ENCODE measurements at places on chromosomes 7 and 10. TPM values are rescaled to one million over a fixed set of nuclear protein-coding genes. Genes with fewer than 3 reads are reported as not detected.
A peak's percentile ranks its signal among the peaks of the same experiment; 100 is the strongest.

DNA sequence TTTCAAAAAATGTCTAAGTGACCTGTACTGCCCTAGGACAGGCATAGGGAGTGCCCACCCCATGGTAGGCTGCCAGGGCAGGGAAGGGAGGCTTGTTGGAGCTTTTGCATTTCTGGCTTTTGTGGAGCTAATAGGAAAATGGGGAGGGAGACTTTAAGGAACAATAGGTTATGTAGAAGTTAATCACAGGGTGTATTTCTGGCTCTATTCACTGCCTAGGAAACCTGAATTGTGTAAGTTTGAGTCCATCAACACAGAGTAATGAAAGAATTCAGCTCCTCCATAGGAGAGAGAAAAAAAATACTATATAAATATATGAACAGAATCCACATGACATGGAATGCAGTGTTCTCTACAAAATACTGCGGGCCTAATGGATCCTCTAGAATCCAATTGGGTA, 661.5 kb downstream of the KCNMA1 start:
- ATAC-seq, result no peak

DNA sequence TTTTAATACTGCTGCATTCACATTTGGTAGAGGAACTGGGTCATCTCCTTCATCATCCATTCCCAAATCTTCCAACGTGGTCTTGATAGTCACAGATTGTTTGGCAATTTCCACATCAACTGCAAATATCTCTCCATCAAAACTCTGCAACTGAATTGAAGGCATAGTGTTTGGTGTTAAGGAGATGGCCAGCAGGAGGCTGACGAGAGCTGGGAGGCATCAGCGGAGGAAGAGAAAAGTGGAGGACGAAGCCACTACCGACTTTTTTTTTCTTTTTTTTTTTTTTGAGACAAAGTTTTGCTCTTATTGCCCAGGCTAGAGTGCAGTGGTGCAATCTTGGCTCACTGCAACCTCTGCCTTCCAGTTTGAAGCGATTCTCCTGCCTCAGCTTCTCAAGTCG, 205.0 kb upstream of the KCTD7 start:
- no peak for ATAC-seq

- ATAC-seq, result no peak
Observed at GRCh38 chr10:131819241-131820072, 81.4 kb upstream of the PPP2R2D start.

GRCh38 chr10:33799281-33799943, 464.9 kb upstream of the NRP1 start:
- no peak for ATAC-seq

DNA sequence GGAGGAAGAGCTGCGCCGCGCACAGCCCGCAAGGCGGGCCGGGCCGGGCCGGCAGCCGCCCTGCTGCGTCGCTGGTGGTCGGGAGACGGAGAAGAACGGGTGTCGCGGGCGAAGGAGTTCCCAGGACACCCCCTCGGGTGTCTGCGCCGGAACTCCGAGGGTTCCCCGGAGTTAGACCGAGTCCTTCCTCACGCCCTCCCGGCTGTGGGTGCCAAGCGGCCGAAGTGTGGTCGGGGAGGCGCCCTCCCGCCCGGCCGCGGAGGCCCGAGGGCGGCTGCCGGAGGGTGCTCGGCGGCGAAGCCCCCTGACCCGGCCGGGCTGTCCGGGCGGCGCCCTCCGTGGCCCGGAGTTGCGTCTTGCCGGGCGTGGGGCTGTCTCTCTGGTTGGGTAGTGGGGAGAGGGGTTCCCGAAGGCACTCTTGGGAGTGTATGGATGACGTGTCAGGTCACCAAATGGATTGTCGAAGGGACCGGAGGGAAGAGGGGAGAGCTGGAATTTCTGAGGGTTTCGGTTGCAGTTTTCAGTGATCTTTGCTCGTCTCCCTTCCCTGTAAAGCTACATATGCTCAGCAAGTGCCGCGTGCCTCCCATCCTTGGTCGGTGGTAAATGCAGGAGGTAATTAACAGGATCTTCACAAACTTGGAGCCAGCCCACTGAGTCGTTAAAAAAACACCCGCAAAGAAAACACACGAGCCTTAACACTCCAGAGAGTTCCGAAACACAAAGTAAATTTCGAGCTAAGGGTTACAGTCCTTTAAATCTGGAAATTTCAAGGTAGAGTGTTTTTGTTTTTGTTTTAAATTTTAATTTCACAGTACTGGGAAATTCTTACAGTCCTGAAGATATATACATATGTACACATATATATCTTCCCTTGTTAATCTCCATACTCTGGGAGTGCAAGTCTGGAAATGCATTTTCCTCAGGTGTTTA, 871 bp downstream of the ST7 start:
- peak; percentile 81 for ATAC-seq

DNA sequence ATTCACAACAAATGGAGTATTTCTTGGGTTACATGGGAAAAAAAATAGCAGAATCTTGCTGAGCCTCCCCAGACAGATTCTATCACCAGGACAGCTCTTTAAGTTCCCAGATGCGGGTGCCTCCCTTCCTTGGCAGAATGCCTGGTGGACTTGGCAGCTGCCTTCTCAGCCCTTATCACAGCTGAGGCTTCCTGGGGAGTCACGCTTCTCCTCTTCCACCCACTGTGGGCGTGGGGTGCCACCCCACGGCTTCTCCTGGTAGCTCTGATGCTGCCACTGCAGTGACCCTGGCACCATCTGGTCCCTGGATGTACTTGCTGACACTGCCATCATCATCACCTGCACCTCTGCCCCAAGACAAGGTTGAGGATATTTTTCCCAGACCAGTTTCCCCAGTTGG, 16.2 kb upstream of the NME8 start:
- ATAC-seq, result peak; percentile 97

The AZGP1 gene
- 0.09 TPM for total RNA-seq

The CCDC3 gene
- total RNA-seq, result 0.83 TPM

The DYDC1 gene
- not detected for total RNA-seq

GRCh38 chr7:102721-103120, 89.7 kb upstream of the FAM20C start:
- no peak for ATAC-seq

DNA sequence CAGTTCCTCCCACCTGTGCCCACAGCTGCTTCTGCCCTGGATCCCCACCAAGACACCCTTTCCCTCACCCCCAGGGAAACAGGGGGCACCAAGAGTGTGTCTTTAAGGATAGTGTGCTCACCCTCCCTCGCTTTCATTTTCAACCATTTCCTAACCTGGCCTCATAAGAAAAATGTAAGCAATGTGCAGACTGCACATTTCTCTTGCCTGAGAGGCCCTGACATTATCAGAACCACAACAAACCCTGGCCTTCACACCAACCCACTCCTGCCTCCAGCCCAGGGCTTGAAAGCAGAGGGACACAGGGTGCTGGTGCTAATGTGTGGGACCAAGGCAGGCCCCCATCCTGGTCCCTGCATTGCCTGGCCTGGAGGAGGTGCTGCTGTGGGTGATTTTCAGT, 11.0 kb upstream of the IMPDH1 start:
- no peak for ATAC-seq

- no peak for ATAC-seq
Observed at GRCh38 chr7:155209478-155210319, 88.0 kb upstream of the INSIG1 start.

DNA sequence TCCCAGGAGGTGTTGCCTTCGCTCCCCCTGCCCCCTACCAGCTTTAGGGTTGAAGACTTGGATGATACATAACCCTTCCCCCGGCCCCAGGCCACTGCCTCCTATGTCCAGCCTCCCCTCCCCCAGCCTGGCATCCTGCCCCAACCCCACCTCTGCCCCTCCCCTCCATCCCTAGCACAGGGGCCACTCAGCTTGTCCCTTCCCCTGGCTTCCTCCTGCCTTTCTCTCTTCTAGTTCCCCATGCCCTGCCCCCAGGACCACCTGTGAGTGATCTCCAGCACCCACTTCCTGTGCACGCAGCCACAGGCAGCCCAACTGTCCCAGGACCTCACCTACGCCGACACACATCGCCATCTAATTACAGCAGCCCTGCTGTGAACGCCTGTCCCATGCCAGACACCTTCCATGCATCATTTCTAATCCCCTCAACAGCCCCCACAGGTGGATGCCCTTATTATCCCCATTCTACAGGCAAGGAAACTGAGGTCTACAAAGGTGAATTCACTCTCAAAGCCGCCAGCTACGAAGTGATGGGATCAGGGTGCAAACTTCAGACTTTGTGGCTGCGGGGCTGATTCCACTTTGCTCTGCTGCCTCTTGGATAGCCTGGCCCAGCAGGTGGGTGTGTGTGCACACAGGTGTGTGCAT, 82.4 kb upstream of the CHST15 start:
- no peak for ATAC-seq

DNA sequence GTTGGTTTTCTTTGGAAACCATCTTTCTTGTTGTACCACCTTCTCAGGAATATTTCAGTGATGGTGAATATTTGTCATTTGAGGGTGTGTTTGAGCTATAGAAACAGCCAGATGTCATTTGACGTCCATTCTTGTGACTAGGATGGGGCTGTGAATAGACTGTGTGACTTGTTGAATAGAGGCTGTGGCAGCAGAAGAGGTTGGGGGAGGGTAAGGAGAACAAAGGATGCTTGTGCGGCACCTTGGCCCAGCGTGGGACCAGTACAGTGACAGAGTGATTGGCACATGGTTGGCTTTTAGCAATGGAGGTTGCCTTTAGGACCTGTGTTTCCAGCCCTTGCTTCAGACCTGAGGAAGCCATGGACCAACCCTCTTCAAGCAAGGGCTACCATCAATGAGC, 11.3 kb downstream of the DMBT1 start:
- no peak for ATAC-seq

DNA sequence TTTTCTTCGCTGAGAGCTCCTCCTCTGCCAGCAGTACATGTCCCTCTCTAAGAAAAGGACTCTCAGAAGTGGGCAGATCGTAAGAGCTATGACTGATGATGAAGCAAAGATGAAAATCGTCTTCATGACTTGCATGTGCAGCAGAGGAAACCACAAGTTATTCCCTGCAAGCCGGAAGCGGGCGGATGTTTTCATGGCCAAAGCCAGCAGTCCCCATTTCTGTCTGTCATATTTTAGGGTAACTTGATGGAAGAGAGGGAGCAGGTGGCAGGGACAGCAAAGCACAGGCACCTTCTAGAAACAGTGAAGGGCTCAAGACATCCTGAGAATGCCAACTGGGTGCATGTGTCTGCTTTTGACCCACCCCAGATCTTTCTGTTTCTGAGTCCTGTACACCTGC, 19.9 kb downstream of the KLF6 start:
- ATAC-seq, result no peak

DNA sequence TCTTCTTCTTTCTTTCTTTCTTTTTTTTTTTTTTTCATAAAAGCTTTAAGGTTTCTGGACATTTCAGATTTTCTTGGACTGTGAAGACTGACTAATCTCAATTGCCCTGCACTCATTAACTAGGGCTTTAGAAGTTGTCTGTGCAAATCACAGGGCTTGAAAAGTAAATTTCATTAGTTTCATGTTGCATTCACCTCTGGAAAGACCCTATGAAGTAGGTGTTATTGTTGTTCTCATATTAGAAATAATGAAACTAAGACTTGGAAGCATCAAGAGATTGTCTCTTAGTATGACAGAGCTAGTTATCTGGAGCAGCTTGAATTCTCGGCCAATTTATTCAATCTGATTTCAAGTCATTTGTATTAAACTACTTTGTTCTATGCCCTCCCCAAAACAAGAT, 28.2 kb upstream of the SEMA3D start:
- no peak for ATAC-seq

GRCh38 chr7:93551063-93551895, 23.2 kb downstream of the CALCR start:
- ATAC-seq, result no peak
